ENCODE measurements at places on chromosomes 2 and 18. TPM values are rescaled to one million over a fixed set of nuclear protein-coding genes. Genes with fewer than 3 reads are reported as not detected.

- peak; percentile 41 for DNase-seq
These were observed 1.4 kb downstream of the FZD5 start for GRCh38 chr2:207768168-207768865.

- no peak for DNase-seq
These were observed 331.4 kb upstream of the NETO1 start for GRCh38 chr18:73199151-73199550.

CFC1 gene
- not detected for total RNA-seq

PRSS56 gene
- not detected for total RNA-seq

LOXHD1 gene
- 0.12 TPM for total RNA-seq

Data from activated naive CD8-positive, alpha-beta T cell treated with anti-CD3 and anti-CD28 coated beads for 36 hours (primary cell).